PC-3 (cell line): ENCODE measurements at places on chromosomes 4 and X. TPM values are rescaled to one million over a fixed set of nuclear protein-coding genes. Genes with fewer than 3 reads are reported as not detected.

DNA sequence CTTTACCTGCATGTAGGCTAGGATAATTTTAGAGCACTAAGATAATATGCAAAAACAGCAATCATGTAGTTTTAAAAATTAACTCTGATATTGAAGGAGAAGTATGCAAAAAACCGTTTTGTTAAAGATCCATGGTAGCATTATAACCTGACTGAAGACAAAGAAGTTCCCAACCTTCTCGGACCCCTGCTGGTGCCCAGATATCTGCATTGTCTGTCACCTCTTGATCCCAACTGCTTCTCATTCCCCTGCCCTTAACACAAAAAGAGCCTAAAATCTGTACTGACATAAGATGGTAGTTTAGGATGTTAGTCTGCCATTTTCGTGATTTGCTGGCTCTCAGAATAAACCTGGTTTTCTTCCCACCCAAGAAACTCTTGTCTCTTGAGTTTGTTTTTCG is 61.5 kb upstream of the UCP1 start:
- no peak for DNase-seq
- H3K4me3 ChIP-seq: no peak overlapping the region
- H3K36me3 ChIP-seq: no peaks in the 10 kb centered on the region; the same call in 1 of the 2 replicates
- H3K27me3 ChIP-seq: no peaks in the 10 kb centered on the region
- H3K27ac ChIP-seq: no peak overlapping the region

DNA sequence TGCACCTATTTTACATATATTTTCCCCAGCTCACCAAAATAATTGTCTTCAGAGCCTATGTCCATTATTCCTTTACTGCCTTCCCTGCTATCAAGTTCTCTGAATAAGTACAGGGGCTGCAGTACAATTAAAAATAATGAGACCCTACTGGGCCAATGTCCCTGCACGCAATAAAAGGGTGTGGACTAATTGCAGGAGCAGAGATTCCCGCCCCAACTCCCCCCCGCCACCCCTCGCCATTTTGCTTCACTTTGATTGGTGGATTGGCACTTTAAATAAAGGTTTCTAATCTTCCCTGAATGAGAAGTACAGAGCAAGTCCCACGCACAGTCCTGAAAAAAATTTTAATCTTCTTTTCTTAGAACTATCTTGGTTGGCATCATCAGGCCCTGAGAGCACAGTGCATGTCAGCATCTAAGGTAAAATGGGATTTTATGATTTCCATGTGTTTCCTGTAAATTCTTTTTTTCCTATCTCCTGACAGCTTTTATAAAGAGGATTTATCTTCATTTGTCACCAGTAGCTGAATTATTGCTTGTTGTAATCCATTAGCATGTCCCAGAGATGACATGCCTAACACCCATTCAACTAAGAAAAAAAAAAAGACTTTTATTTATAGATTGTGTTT is at the start of gene AMBN:
AMBN (plus strand) TSS at position 302 of the 628 bp plus-strand sequence; CDS start at position 405, 103 bp downstream.
- no peak for DNase-seq
- H3K4me3 ChIP-seq: no peak within 1 kb of the TSS
- no peaks in the 10 kb centered on the region for H3K36me3 ChIP-seq
- no peak within 1 kb of the TSS for H3K27ac ChIP-seq
- 0 out of 2 replicates have a peak, but pooled peaks cover 4% of the 10 kb centered on the region for H3K27me3 ChIP-seq

GRCh38 chrX:121755541-121755940 is 708.1 kb downstream of the GLUD2 start:
- no peaks in the 10 kb centered on the region for H3K36me3 ChIP-seq
- H3K27ac ChIP-seq: no peak overlapping the region
- H3K4me3 ChIP-seq: no peak overlapping the region
- H3K4me1 ChIP-seq: no peaks in the 10 kb centered on the region
- no peak for DNase-seq
- no peaks in the 10 kb centered on the region for H3K27me3 ChIP-seq

- no peak overlapping the region for H3K4me3 ChIP-seq
- H3K27ac ChIP-seq: no peak overlapping the region
- H3K4me1 ChIP-seq: no peaks in the 10 kb centered on the region
- H3K36me3 ChIP-seq: no peaks in the 10 kb centered on the region
- H3K27me3 ChIP-seq: no peaks in the 10 kb centered on the region
- DNase-seq: no peak
Observed at GRCh38 chr4:24693636-24694035, 101.7 kb upstream of the SOD3 start.

DNA sequence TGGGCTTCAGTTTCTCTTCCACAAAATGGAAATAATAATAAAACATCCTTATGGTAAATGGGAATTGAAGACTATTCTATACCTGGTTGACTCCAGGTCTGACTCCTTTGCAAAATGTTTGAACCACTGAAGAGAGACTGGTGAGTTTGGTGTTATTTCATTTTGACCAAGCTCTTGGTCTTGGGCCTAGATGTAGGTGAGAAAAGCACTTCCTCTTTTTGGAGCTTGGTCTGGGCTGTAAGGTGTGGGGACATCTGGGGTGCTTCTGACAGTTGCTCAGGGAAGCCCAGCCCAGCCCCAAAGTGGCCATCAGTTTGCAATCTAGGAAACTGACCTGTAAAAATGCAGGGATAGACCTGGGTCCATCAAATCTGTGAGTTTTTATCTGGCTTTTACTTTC is 26.8 kb upstream of the SOD3 start:
- H3K27me3 ChIP-seq: no peaks in the 10 kb centered on the region
- no peak overlapping the region for H3K4me3 ChIP-seq
- H3K27ac ChIP-seq: no peak overlapping the region
- no peaks in the 10 kb centered on the region for H3K36me3 ChIP-seq
- peaks cover 32% of the 10 kb centered on the region for H3K4me1 ChIP-seq

Gene HTATSF1
- total RNA-seq: 74.7 and 97.9 TPM in 2 replicates

Gene VCX3B
- total RNA-seq: 0.26 TPM in 1 of 2 replicates, not detected in the other

Gene CXCR3
- total RNA-seq: not detected in 2 replicates
